ENCODE measurements at places on chromosomes 1 and 21. TPM values are rescaled to one million over a fixed set of nuclear protein-coding genes. Genes with fewer than 3 reads are reported as not detected.

AQP10 gene
- not detected for total RNA-seq

UBIAD1 gene
- 19.9 TPM for total RNA-seq

NGF gene
- not detected for total RNA-seq

LMX1A gene
- total RNA-seq: not detected

Measured in activated CD4-positive, alpha-beta memory T cell treated with anti-CD3 and anti-CD28 coated beads, Interleukin-2, amount 10 ng/mL, durations not matched to agents 7 days and 5 days (primary cell).